ENCODE measurements at places on chromosomes 13 and 19.

DNA sequence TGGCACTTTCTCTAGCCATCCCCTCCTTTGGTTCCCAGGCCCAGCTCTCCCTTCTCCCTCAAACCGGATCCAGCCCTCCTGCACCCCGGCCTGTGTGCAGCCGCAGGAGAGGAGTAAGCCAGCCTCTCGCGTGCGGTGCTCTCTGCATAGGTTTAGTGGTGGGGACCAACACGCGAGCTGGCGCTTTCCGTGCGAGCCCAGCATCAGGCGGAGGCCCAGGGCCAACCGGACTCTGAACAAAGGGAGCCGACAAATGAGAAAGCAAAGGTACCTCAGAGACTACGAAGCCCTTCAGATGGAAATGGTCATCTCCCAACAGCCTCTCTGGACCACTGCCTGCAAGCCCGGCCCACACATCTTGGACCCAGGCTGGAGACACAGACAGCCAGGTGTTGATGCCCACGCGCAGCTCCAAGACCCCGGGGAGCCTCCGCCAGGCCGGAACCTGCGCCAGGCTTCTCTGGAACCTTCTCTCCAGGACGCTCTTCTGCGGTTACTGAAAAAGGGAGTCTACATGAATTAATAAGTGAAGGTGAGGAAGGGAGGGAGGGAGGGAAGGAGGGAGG, 16.5 kb upstream of the LATS2 start:
- no peak for DNase-seq

GRCh38 chr13:66830940-66831716, 399.0 kb downstream of the PCDH9 start:
- DNase-seq = no peak

DNA sequence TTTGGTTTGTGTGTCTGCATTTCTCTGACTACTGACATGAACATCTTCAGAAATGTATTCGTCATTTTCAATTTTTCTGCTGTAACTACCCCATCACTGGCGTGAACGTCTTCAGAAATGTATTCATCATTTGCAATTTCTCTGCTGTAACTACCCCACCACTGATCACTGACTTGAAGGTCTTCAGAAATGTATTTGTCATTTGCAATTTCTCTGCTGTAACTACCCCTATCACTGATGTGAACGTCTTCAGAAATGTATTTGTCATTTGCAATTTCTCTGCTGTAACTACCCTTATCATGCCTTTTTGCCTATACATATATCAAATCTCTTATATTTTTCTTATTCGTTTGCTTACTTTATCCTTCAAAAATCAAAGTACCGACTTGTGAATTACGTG, 274.0 kb downstream of the EFNB2 start:
- no peak for DNase-seq

DNA sequence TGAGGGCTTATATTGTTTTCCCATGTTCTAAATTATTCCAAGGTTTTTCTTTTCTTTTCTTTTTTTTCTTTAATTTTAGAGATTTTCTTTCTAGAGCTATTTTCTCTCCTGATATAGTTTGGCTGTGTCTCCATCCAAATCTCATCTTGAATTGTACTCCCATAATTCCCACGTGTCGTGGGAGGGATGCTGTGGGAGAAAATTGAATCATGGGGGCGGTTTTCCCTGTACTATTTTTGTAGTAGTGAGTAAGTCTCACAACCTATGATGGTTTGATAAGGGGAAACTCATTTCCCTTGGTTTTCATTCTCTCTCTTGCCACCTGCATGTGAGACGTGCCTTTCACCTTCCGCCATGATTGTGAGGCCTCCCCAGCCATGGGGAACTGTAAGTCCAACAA, 1906.4 kb upstream of the PRR20A start:
- DNase-seq = no peak

GRCh38 chr19:28247243-28247642, 965.7 kb downstream of the UQCRFS1 start:
- no peak for DNase-seq

DNA sequence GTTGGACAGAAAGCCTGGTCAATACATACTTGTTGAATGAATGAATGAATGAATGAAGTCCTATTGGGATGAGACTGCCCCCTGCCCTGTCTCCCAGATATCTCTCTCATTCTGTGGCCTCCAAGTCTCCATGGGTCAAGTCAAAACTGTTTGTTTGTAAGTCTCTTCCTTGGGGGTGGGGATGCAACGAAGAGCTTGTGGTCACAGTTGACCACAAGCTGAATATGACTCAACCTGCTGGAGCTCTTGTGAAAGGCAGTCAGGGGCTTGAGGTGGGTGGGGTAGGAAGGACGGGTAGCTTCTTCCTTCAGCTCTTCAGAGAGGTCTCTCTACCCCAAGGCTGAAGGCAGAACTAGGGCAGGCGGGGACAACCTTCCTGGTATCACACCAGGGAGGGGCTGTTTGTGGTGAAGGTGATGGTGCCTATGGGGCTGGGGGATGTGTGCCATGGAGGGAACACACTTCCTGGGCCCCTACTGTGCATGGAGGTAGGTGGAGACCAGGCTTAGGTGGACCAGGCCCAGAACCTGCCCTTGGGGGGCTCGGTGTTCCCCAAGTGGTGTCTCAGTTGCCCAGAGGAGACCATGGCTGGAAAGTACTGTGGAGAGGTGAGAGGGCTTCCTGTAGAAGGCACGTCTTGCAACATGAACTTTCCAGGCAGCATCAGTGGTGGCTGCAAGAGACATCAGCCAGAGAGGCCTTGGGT, 8.0 kb downstream of the MYO1F start:
- no peak for DNase-seq

DNA sequence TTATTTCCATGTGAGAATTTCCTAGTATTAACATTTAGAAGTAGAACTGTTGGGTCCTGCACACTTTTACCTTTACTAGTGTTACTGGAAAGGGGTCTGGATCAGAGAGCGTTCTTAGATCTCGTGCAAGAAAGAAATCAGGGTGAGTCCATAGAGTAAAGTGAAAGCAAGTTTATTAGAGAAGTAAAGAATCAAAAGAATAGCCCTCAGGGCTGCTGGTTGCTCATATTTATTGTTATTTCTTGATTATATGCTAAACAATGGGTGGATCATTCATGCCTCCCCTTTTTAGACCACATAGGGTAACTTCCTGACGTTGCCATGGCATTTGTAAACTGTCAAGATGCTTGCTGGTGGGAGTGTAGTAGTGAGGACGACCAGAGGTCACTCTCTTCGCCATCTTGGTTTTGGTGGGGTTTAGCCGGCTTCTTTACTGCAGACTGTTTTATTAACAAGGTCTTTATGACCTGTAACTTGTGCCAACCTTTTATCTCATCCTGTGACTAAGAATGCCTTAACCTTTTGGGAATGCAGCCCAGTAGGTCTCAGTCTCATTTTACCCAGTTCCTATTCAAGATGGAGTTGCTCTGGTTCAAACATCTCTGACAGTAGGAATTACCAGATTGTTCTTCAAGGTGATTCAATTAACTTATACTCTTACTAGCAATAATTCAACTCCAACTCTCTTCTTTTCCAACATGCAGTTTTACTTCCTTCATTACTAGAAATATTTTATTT, 27.4 kb downstream of the NDFIP2 start:
- DNase-seq = no peak

DNA sequence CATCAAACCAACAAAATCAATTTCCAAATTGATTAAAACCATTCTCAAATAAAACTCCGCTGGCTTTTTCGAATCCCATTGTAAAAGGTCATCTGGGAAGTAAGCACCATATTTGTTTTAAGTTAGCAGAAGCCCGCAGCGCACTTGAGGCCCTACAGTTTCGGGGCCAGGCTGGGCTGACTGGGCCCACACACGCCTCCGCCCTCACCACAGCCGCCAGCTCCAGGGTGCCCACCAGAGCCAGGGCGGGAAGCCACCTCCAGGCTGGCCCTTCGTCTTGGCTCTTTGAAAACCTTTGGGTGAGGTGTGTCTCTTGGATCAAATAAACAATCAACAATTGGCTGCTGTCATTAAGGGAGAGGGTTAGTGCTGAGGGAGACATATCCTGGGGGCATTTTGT, 133.3 kb downstream of the SOX1 start:
- no peak for DNase-seq
